ENCODE measurements at places on chromosomes 11 and 22.

- DNase-seq: no peak
Observed at GRCh38 chr11:128492903-128493569, 94.3 kb downstream of the ETS1 start.

- no peak for DNase-seq
Observed at GRCh38 chr11:104823657-104824056, 74.6 kb downstream of the CASP12 start.

DNA sequence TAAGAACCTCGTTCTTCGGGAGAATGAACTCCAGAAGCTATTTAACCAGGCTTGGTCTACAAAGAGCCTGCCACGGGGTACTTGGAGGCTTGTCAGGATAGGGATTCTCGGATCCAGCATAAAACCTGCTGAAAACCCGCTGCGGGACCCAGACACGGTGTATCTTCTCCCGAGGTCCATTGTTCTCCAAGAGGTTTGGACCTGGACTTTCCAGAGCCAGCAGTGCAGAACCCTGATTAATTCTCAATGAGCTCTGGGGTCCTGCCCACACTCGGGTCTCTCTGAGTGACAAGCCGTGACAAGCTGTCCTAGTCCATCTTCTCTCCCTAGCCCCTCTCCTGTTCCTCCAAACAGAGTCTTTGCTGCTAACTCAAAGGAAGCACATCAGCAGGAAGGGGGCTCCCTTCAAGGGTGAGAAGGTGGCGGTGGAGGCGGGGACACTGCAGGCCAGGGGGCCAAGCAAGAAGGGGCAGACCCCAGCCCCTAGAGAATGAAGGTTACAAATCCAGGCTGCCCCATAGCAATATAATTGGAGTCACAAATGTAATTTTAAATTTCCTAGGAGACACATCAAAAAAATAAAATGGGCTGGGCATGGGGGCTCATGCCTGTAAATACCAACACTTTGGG lies 12.2 kb downstream of the SHANK2 start:
- no peak for DNase-seq

GRCh38 chr11:3000032-3000961 lies 8.2 kb upstream of the NAP1L4 start:
- peak; percentile 59 for DNase-seq

DNA sequence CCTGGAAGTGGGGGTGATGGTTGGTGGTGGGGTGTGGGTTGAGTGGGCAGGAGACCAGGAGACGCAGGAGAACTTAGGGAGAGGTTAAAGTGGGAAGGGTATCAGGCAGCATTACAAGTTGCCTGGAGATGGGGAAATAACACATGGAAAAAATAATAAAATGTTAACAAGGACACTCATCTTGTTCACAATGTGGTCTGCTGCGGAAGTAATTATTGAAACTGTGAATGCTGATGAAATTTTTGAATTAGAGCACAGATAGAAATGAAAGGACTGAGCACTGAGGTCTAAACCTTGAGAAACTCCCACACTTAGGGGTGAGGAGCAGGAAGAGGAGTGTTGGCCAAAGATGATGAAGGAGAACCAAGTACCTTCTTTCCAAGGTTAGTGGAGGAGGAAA lies 346.0 kb upstream of the PLET1 start:
- no peak for DNase-seq

DNA sequence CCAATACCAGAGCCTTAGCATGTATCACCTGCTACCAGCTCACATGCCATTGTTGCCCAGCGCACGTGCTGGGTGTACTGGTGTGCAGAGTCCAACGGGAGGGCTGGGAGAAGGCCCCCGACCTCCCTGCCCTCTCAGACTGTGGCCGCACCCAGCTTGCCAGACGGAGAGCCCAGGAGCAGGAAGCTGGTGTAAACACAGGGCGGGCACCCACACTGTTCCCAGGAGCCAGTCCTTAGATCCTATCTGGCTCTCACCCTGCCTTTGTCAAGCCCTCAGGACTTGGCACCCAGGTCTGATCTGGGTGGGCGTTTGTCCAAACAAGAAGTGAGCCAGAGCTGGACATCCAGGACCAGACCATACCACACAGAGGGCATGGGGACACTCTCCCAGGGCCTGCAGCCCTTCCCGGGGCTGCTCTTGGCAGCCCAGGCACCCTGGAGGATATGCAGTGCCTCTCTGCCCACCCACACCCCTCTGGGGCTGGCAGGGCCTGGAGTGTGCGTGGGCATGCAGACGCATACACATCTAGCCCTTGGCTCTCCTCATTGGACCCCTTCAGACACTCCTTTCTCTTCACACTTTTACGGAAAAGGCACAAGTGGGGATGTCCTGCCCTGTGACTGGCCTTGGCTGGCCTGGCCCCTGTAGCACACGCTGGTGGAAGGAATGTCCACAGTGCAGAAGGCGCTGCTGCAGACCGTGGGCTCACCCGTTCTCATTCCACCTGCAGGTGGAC lies 19.9 kb upstream of the CLDN5 start:
- DNase-seq: no peak

- DNase-seq: no peak
Observed at GRCh38 chr11:58941838-58942237, 2.5 kb downstream of the GLYATL1 start.

GRCh38 chr11:21658654-21659193 lies 534.2 kb upstream of the ANO5 start:
- no peak for DNase-seq

Measured in foreskin fibroblast (primary cell).